Stimulated activated CD4-positive, alpha-beta T cell treated with anti-CD3 and anti-CD28 coated beads, Interleukin-2, amount 100 ng/mL, for 48 hours (primary cell): ENCODE measurements at places on chromosomes 3 and 15.
A peak's percentile ranks its signal among the peaks of the same experiment; 100 is the strongest.

DNA sequence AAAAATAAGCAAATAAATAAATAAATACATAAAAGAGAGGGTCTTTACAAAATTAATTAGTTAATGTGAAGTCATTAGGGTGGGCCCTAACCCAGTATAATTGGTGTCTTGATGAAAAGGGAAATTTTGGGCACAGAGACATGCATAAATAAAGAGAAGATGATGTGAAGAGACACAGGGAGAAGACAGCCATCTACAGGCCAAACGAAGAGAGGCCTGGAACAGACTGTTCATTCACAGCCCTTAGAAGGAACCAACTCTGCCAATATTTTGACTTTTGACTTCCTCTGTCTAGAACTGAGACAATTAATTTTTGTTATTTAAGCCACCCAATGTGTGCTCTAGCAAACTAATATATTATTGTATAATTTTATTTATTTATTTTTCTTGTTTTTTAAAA is 29.6 kb upstream of the SELENOK start:
- no peak for DNase-seq

DNA sequence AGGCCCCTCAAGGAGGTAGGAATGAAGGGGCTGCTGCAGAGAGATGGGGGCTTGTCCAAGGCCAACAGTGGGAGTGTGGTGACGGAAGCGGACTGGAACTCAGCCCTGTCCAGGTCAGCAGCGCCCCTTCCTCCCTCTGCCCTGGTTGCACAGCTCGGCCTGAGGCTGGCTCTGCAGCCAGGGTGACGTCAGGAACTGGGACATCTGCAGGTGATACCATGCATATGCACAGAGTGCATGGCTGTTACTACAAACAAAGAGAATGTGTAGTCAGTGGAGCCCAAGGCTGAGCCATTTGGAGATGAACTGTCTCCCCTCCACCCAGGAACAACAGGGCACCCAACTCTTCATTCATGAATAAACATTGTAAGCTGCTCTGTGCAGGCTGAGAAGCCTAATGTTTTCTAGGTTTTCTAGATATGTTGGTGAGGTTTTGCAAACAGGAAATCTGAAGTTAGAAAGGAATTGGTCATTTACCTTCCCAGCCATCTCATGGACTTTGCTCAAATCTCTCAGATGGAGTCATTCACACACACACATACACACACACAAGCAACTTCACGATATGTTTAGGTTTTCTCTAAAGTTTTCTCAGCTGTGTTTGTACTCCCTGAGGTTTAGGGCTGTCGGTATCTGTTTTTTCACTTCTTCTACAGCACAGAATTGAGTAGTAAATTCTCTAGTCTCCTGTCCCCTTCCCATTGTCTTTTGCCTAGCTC is 117.2 kb downstream of the TLE3 start:
- DNase-seq = no peak

DNA sequence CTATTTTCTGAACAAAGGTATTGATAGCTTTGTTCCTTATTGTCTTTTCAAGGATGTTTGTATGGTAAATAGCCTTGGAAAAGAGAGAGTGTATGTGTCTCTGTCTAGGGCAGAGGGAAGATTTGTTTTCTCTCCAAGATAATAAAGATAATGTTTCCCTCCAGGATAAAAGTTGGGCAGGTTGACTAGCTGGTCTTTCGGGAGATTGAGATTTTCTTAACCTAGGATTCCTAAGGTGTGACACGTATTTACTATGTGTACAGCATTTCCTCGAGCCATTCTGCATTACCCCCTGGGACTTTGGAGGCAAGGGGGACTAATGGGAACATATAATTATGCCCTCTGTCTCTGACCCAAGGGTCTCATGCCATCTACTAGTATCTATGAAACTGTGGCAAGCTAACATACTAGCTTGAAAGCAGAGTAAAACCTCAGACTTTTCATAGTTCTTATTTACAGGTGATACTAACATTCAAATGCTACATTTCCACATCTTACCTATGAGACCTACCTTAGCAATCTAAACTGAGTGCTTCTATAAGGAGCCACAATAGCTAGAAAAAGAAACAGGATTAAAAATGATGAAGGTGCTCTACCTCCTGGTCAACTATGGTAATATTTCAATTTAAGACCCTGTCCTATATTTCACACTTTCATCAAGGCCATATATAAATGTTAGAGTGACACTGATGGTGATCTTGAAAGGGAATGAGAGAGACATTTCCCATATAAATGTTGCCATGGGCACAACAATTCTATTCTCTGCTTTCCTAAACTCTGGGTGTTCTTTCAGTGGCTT is 252.9 kb upstream of the CBLB start:
- DNase-seq = no peak

DNA sequence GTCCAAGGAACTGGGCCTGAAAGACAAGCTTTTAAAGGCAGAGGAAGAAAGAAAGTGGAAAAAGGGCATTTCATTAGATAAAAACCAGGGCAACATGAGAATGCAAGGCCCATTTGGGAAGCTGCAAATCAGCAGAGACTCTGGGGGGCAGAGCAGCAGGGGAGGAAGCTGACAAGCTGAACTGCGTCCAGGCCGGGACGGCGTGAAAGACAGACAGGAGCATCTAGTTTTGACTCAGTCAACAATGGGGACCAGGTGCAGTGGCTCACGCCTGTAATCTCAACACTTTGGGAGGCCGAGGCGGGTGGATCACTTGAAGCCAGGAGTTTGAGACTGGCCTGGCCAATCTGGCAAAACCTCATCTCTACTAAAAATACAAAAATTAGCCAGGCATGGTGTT is 69.9 kb downstream of the CDC25A start:
- no peak for DNase-seq

- no peak for DNase-seq
Measured at GRCh38 chr3:24305795-24306467, 188.7 kb downstream of the THRB start.

DNA sequence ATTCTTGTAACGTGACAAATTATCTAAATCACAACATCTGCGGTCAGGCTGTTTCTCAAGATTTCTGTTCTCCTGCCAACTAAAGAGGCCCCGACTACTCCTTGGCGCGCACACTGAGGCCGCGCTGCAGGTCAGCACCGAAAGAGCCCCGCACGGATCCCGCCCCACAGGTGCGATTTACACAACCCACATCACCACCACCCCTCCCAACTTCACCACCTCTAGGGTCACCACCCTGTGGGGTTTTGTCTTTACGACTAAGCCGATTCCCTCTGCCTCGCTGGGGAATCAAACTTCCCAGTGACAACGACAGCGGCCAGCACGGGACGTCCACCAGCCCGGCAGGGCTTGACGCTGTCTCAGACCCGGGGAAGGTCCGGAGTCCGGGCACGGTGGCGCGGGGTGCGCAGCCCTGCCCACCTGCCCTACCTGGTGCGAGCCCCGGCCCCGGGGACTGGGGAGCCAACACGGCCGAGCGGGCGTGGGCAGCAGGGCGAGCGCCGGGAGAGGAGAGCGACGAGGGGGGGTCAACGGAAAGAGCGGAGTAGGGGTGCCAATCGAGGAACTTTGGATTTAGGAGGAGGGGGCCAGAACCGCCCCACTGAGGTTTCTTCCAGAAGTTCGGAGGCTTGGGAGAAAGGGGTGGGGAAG is 764 bp downstream of the UACA start:
- DNase-seq = peak; percentile 2

- no peak for DNase-seq
Measured at GRCh38 chr15:67109141-67110034, 44.0 kb downstream of the SMAD3 start.

DNA sequence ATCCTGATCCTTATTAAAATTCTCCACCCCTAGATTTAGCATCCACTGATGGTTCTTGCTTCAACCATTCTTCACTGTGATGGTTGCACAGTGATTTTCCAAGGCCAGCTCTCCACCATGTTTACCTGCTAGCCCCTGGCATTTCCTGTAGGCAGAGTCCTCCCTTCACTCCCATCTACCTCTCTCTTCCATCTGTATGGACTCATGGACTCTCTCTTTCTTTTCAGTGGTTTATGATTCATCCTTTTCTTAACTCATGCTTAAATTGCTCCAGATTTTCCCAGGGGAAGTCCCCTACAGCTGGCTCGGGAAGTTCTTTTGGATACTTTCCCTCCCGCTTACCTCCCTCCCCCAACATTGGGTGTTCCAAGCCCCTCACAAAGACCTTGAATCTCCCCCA is 18.7 kb downstream of the TGM4 start:
- DNase-seq = no peak

DNA sequence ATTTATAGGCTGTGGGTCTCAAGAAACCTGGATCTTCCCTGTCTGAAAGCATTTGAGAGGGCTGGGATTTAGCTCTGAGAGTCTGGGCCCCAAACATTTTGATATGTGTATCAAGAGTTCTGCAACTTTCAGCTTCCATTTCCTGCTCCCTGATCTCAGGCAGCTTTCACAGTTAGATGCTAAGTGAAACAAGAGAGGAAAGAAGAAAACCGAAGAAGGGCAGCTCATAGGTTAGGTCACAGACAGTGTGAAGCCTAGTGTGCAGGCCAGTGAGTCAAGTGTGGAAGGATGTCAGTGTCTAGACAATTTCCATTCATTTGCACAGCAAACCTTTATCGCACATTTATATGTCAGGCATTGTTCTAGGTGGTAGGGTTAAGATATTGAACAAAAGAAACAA is 173.6 kb upstream of the PROK2 start:
- no peak for DNase-seq

DNA sequence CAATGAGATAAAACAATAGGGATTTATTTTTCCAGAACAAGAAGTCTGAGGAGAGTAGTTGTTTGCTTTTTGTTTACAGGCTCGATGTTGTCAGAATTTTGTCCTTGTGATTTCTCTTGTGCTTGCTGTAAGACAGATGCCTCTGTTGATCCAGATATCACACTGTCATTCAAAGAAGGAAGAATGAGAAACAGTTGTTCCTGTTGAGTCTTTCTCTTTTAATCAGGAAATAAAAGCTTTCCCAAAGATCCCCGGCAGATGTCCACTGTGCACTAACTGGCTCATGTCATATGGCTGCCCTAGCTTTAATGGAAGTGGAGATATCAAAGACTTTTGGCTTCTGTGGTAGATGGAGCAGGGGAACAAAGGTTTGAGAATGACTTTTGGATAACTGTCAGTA is 6.8 kb downstream of the SERPINI1 start:
- no peak for DNase-seq

DNA sequence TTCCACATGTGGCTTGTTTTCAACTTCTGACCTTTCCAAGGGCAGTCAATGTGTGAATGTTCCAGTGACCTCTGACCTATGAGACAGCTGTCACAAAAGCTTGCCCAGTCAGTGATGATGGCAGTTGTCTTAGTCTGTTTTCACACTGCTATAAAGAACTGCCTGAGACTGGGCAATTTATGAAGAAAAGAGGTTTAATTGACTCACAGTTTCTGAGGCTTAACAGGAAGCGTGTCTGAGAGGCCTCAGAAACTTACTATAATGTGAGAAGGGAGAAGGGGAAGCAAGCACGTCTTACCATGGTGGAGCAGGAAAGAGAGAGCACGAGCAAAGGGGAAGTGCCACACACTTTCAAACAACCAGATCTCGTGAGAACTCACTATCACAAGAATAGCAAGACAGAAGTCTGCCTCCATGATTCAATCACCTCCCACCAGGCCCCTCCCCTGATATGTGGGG is 95.6 kb downstream of the ECT2 start:
- DNase-seq = no peak

DNA sequence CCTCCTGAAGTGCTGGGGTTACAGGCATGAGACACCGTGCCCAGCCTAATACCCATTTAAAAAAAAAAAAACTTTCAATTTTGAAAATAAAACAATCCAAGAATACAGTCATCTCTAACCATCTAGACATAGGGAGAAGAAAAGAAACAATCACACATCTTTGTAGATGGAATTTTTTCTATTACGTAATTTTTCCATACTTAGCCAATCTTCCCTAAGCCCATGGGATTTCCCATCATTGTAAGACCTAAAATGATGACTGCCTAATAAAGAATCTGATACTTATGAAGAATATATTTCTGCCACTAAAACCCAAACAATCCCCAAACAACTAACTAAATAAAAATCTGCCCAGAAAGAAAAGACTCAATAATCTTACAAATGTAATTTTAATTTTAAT is 88.7 kb downstream of the CBLB start:
- no peak for DNase-seq

GRCh38 chr3:3798631-3799113 is 559 bp upstream of the LRRN1 start:
- DNase-seq = peak; percentile 19

- DNase-seq = peak; percentile 4
Measured at GRCh38 chr3:136819731-136820679, 1.1 kb downstream of the SLC35G2 start.
